ENCODE measurements at places on chromosomes 7 and 10.

DNA sequence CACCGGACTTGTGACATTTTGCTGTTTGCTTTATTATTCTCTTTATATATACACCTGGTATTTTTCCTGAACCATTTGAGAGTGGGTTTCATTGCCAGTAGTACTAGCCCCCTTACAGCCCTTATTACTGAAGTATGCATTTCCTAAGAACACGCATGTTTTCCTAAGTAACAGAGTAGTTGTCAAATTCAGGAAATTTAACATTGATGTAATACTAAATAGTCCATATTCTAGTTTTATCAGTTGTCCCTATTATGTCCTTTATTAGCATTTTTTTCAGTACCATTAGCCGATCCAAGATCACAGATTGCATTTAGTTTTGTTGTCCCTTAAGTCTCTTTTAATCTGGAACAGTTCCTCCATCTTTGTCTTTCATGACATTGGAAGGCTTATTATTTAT is 8.0 kb downstream of the KMT2E start:
- DNase-seq = no peak

DNA sequence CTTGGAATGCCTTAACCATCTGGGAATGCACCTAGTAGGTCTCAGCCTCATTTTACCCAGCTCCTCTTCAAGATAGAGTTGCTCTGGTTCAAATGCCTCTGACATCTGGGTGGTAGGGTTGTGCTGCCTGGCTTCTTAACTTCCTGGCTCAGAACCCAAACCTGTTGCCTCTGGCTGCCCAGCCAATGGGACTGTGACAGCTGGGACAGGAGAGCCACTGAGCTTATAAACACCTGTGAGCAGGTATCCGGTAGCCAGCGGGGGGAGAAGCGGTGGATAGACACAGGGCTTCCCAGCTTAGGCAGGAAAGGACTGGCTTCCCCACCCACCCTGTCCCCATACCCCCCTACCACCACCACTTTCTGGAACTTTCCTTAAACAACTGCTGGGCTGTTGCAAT is 115.8 kb upstream of the CARD11 start:
- no peak for DNase-seq

DNA sequence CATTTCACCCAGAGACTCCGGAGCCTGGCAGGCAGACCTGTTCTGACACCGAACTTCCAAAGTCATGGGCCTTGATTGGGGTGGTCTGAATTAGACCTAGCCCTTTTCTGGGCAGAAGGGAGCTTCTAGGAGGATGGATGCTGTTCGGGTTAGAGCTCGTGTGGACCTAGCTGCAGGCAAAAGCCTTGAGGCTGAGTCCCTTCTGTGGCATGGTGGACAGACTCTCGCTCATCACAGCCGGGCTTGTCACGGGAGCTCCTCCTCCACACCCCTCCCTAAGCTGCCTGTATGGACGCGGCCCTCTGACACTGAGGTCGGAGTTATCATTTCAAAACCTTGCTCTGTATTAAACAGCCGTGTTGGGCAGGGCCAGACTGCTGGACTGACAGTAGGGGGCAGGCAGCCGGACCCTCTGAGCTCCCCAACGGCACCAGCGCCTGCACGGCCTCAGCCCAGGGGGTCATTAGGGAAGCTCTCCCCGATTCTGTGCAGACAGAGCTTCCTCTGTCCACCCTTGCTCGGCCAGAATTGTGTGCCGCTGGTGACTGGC is 2.2 kb downstream of the IRF5 start:
- DNase-seq = no peak

- DNase-seq = no peak
Observed at GRCh38 chr7:20737840-20738448, 48.7 kb downstream of the SP8 start.

DNA sequence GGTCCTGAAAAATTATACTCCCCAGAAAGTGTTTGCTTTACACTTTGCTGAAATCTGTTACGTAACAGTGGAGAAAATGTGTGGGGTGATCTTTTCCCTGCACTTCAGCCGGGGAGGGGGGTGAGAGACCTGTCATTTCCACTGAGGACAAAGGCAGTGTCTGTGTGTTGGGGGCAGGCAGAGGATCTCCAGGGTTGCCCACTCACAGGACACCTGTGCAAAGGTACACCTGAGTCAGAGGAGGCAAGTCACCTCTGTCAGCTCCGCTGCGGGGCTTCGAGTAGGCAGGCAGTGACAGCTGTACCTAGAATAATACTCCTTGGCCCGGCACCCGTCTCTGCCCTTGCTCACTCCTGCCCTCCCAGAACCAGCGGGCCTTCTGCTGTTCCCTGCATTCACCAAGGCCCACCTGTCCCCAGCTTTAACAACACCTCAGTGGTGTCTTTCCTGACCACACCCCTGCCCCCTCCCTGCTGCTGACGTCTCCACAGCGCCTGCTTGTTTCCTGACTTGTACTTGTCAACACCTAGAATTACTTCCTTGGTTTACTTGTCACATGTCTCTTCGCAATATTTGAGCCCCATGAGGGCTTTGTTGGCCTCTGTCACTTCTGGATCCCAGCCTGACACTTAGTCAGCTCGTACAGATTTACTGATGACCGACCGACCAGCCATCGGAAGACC is 159.2 kb downstream of the NEURL1 start:
- DNase-seq = no peak

GRCh38 chr10:59587083-59587755 is 122.4 kb downstream of the SLC16A9 start:
- DNase-seq = no peak

DNA sequence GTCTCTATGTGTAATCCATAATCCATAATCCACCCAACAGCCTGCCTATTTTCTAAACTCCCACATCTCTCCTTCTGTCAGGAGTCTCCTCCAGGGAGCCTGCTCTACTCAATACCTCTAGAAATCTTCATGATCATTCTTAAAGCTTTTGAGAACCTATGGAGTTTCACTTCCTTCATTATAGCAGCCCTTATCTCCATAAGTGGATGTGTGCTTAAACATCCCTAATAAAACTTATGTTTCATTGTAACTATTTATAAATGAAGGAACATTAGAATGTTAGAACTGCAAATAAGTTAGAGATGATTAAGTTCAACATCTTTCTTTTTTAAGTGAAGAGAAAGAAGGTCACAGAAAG is 8.5 kb downstream of the CPED1 start:
- no peak for DNase-seq

DNA sequence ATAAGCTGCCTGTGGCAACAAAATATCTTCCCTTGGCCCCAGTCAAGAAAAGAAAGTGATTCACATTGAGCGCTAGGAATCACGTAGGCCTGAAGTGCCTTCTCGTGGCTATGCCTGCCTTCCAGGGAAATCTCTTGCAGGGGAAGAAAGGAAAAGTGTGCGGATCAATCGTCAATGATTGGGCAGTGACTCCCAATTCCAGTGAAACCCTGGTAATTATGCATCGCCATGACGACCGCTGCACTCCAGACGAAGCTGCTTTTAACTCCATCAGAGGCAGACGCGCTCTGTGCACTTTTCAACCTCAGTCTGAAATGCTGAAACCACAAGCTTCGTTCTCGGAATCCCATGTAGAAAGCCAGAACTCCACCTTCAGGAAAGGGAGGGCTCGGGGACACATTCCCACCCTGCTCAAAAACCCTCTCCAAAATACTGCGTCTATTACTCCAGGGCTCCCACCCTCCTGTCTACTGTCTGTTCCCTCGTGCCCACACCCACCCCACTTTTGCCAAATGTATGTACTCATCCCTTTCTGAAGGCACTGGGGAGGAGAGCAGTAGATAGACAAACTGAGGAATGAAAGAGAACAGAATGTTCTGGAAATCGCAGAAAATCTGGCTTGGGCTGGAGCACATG is 24.2 kb upstream of the PRKAG2 start:
- DNase-seq = no peak

- no peak for DNase-seq
Observed at GRCh38 chr7:87213252-87213651, 6.3 kb downstream of the TMEM243 start.

GRCh38 chr7:18212758-18213157 is 185.1 kb upstream of the PRPS1L1 start:
- no peak for DNase-seq

- DNase-seq = no peak
Observed at GRCh38 chr10:103723557-103723956, 131.8 kb downstream of the SH3PXD2A start.

DNA sequence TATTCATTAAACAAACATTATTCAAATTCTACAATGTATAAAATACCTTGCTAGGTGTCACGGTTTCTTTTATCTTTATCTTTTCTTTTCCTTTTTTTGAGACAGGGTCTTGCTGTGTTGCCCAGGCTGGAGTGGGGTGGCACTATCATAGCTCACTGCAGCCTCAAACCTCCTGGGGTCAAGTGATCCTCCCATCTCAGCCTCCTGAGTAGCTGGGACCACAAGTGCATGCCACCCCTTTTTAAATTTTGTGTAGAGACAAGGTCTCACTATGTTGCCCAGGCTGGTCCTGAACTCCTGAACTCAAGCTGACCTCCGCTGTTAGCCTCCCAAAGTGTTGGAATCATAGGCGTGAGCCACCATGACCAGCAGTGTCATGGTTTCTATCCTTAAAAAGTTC is 17.9 kb upstream of the BLOC1S2 start:
- no peak for DNase-seq

All from iPS DF 19.7 (cell line).